NCI-H345 (cell line): ENCODE measurements at places on chromosomes 7 and 10.

DNA sequence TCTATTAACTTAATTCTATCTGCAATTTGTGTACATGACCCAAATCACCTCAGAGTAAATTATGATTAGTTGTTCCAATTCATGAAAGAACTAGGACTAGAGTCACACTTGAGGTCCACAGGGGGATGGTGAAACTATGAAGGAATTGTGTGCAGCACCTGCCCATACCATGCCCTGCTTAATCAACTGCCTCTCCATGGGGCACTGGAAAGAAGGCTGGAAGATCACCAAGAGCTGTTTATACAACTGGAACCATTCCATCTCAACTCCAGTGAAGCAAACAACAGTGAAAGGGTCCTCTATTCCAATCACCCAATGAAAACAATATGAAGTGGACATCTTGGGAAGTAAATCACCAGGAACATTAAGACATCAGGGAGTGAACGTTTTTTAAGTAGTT, 98.7 kb upstream of the SEMA3D start:
- no peak for DNase-seq

DNA sequence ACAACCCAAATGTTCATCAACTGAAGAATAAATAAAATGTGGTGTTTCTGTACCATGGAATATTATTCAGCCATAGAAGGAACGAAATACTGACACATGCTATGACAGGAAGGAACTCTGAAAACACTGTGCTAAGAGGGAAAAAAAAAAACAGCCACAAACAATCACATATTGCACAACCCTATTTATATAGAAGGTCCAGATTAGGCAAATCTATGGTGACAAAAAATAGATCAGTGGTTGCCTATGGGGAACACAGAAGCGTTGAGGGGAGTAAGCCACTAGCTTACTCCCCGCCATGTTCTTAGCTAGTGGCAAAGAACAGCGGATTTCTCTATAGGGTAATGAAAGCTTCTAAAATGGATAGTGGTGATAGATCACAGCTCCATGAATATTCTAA, 198.4 kb downstream of the TPST1 start:
- no peak for DNase-seq

GRCh38 chr10:97711640-97712572, 1.6 kb upstream of the MARVELD1 start:
- DNase-seq = no peak

- no peak for DNase-seq
These were observed 38.1 kb upstream of the SEMA3A start for GRCh38 chr7:84232646-84233045.

DNA sequence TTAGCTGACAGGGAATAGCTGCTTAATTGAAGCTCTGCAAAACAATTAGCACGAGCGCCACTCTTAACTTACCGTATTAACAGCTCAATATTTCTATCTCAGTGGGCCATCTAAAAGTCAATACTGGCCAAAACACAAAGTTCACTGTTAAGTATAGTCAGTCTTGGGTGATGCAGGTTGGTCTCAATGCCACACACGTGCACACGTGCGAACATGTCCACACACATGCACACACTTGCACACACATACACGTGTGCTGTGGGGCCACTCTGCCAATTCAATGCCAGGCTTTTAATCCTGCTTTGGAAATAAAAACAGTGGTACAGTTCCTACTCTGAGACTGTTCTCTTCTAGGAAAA, 105.1 kb downstream of the GRB10 start:
- DNase-seq = no peak

GRCh38 chr7:84784450-84784849, 402.4 kb downstream of the SEMA3D start:
- DNase-seq = no peak

DNA sequence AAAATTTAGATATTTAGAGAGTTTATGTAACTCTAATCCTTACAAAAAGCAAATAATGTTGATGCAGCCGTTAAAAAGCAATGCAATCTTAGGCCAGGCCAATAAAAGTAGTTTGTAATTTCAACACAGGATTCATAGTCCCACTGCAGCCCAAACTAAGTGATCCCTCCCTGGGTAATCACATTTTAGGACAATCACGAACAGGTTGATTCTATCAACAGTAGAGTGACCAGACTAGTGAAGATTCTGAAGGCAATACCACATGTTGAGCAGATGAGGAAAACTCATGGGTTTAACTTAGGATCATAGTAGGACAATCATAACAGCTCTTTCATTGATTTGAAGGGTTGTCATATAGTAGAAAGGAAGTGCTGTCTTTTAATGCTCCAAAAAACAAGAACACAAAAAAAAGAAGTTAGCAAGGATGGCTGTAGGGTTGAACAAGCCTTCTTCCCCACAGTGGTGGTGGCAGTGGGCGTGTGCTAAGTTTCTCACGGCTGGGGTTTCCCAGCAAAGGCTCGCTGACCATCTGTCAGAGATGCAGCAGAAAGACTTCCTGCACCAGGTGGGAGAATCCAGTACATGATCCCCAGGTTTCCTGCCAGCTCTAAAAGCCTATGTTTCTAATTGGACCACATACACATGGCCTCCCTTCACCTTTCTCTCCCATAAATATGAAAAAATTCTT, 212.2 kb downstream of the CHRM2 start:
- DNase-seq = no peak

DNA sequence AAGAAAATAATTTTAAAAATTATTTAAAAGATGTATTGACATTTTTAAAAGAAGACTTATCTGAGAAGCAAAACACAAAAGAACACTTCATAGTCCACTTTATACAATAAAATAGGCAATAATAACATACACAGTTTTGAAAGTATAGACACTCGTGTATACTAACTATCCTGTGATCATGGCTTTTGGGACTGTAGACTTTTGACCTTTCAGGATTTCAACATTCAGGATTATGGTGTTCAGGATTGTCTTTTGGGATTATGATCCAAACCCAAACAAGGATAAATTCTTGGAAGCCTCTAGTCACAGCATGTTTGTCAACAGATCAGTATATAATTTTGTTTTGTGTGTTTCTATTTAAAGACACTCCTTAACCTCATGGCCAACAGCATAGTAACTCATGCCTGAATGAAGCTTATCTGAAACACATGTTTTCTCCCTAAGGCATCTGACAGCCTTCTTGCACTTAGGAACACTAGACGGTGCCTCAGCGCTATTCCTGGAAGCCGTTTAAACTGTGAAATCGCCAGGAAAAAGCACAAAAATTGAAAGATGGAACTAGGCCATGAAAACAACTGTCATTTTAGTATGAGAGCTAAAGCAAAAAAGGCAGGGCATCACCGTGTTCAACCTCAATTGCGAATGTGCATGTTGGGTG, 29.9 kb downstream of the GSAP start:
- no peak for DNase-seq

DNA sequence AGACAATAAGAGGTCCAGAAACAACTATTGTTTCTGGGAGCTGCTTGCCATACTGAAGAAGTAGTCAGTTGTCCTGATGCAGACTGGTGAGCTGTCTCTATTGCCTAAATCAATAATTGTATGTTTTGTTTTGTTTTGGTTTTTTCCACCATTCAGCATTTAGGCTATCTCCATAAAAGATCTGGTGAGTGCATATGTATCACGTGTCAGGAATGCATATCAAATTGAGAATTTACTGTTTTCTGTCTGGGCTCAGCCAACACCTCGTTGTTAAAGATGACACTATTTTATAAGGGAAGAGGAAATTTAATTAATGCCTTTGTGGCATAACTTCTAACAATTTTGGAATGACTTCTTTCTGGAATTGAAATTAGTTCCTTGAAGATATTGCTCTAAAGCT, 66.2 kb downstream of the SORCS1 start:
- no peak for DNase-seq

- no peak for DNase-seq
These were observed 179.4 kb downstream of the PDE1C start for GRCh38 chr7:31890766-31891165.

DNA sequence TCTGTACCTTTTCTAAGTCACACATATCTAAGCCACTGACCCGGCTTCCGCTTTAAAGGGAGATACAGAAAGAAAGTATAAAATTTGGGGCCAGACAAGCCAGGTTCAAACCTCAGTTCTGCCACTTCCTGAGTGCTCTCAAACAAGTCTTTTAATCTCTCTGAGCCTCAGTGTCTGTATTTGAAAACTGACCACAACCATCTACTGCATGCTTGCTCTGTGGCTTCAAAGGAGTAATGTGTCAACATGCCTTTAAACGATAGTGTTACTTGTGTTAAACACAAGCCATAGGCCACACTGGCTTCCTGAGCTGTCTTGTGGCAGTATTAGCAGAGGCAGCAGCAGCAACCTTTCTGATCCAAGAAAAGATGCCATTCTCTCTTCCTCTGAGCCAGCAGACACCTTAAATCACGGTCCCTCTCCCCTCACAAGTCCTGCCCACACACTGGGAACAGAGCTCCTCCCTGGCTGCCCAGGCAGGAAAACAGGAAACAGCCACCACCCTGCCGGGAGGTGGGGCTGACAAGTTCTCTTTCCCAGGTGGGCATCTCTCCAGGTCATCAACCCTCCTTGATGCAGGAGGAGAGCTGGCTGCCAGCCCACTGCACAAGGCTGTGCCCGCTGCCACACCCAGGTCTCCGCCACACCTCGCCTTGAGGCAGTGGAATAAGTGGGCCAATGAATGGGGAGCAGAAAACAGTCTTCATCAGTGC, 10.7 kb downstream of the HIP1 start:
- peak; percentile 77 for DNase-seq

GRCh38 chr7:139259142-139259541, 28.1 kb downstream of the UBN2 start:
- no peak for DNase-seq

DNA sequence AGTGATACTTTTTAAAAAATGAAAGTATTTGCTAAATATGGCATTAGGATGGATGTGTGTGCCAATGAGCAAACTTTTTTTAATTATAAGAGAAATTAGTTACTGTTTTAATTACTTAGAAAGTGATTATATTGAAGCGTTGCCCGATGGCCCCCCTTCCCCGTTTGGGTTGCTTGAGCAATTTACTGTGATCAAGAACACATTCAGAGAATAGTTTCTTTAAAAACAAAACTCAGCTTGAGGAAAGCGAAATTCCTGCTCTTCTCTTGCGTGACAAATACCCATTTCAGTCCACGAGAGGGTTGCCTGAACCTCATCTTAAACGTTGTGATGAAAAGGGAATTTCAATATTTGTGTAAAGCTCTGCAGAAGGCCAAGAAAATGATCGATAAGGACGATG, 234.1 kb downstream of the GATA3 start:
- DNase-seq = no peak

DNA sequence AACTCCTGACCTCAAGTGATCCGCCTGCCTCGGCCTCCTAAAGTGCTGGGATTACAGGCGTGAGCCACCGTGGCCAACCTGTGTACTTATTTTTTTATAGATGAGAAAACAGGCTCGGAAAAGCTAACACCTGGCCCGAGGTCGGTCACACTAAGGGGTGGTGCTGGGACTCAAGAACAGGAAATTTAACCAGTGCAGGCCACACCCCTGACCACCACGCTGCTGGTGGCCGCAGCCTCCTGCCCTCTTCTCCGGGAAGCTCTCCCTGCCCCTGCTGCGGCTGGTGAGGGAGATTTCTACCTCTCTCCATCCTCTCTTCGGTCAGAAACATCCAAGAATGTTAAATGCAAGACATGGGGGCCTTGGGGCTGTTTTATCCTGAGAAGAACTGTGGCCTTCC, 63.2 kb downstream of the TNRC18 start:
- DNase-seq = no peak

DNA sequence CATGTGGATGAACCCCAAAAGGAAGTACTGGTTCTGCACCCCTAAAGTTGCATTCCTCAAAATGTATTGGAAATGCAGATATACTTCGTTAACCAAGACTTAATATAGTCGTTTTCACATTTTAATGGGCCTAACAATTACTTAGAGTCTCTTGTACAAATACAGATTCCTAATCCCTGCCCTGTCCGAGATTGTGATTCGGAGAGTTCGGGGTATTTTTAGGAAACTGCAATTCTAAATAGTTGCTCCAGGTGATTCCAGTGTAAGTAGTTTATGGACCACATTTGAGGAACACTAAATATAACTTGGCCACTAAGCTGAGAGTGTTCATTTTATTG, 830 bp downstream of the TRUB1 start:
- no peak for DNase-seq

DNA sequence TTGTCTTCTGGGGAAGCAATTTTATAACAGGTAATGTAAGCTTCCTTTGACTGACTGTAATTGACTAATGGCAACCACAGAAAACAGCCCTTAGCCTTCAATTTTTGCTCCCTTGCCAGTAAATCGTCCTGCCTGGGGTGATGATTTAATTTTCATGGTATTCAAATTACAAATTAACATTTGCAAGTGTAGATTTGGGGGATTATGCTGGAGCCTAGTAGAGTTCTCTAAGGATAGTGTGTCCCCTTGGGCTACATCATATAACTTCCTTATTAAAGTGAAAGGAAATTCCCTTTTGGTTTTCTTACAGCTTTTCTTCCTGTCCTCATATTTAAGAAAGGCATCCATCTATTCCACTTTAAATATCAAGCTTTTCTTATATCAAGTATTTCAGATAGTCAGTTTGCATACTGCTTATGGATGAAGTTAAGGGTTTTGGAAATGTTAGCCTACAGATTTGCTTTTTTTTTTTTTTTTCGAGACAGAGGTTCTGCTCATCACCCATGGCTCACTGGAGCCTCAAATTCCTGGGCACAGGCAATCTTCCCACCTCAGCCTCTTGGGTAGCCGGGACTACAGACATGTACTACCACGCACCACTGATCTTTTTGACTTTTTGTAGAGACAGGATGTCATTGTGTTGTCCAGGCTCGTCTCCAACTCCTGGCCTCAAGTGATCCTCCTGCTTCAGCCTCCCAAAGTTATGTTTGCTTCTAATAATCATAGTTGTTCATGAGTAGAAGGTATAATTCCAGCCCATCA, 35.9 kb upstream of the HDAC9 start:
- DNase-seq = no peak

- no peak for DNase-seq
These were observed 78.0 kb downstream of the MKI67 start for GRCh38 chr10:128047991-128048818.

DNA sequence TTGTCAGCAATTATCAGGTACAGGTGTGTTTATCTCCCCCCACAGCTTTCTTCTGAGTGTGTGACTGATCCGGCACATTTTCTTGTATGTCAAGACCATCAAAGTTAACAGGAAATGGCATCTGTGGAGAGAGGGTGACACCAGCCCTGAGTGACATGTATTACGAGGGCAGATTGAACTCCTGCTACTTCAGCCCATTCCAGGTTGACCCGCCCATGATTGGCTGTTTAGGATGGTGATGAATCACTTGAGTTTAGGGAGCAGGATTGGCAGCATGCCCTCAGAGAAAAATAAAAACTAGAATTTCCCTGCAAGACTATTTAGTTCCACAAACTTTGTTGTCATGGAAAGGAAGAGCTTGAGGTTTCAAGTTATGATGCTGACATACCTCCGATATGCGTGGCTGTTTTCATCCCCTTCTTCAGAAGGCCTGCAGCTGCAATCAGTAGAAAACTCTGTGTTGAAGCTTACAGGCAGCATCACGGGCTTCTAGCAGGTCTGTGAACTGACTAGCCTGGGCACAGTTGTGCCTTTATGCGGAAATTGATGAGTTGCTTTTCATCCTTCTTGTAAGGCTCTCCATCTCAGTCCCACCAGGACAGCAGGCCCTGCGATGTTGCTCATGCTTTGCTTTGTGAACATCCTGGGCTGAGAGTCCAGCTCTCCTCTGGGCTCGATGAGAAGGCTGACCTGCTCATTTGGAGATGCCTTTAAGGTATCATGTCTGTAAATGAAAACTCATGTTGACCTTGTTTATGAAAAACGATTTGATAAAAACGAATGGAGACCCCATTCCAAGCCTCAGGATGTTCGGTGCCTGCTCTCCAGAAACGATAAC, 8.0 kb upstream of the CELF2 start:
- DNase-seq = no peak

GRCh38 chr7:44486693-44487092, 3.8 kb downstream of the NUDCD3 start:
- DNase-seq = no peak

- no peak for DNase-seq
These were observed 179.2 kb upstream of the BET1 start for GRCh38 chr7:94183289-94183749.
